Fibroblast of pulmonary artery (primary cell): ENCODE measurements at places on chromosomes 4 and X.

DNA sequence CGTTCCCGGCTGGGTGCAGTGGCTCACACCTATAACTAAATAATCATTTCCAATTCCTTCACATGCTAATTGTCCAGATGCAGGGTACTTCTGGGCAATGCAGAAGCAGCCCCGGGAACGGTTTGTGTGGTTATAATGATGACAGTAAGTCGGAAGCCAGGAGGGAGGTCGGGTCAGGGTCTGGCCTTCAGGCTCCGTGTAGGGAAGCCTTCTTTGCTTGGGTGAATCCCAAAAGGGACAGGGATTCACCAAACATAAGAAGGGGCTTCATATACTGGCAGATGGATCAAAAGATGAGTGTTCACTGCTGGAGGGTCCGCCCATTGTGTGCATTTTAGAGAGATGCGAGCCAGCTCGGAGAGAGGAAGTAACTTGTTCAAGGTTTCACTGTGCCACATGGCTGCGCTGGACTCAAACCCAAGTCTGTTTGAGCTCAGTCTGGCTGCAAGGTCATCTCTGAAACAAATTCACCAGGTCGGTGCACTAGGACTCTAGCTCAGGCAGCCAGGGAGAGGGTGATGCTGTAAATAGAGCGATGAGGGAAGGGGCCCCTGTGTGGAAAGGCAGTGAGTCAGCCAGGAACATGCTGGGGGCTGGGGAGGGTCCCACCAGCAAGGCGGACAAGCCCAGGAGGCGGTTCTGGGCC is 4.8 kb upstream of the KIAA0232 start:
- DNase-seq, result no peak

DNA sequence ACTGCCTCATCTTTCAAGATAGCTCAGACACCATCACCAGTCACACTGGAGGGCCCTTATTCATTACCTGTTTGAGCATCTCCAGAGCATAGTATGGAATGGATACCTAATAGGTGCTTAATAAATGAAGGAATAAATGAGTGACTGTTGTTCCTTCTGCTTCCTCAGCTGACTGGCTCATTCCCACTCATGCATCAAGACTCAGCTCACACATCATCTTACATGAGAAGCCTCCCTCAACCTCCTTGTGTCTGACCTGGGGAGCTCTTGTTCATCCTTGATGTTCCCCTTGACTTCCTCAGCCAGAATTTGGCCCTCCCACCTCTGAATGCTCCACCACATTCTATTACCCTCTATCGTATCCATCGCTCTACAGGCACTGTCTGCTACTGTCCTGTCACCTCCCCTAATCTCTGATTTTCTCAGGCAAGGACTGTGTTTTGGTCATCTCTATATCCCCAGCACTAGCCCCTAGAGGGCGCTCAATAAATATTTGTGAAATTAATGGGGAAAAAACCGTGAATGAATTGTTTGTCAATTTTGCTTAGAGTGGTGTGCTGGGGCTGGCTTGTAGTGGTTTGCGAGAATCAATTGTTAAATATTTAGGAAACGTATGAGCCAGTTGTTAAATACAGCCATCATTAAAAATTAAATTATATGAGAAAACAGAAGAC is 88.3 kb downstream of the NHSL2 start:
- peak; percentile 36 for DNase-seq

- no peak for DNase-seq
Observed at GRCh38 chr4:104967034-104967401, 179.7 kb upstream of the TET2 start.

DNA sequence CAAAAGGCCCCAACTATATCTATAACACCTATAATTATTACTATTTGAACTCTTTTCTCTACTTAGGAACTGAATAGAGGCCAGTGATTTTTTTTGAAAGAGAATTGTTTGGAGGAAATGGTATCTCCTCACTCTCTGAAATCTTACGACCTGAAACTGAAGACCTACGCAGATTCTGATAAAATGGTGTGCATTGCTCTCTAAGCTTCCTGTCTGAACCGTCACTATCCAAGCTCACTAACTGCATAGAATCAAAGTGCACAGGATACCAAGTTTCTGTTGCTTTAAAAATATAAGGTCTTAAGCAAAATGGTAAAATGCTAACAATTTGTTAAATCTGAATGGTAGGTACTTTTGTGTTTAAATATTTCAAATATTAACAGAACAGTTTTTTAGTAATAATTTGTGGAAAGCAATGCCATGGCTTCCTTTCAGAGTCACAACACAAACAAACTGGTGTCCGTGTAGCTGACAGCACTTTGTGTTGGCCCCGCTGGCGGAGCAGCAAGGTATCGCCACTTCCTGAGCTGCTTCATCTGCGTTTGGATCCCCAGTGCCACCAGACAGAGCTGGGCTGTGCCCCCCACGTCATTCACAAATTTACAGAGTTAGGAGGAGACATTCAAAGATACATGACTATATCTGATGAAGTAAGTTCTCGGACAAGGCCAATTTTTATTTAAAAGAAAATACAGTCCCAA is 313.9 kb downstream of the FBXW7 start:
- DNase-seq, result no peak

DNA sequence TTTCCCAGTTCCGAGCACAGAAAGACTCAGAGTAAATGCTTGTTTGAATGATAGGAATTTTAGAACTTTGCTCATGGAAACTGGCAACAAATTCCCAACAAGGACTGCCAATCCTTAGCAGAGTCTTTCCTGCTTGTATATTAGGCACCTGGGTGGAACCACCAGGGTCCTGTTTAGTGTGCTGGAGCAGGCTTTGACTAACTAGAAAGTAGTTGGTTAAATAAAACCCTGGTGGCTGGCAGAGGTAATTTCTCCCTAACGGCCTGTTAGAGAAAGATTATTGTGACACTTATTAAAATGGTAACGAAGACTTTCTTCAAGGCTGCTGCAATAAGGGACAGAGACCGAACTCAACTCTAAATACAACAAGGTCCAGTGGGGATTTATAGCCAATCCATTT is 103.6 kb upstream of the TEX13D start:
- DNase-seq, result no peak
